Dorsolateral prefrontal cortex (tissue), 122 donors: ENCODE measurements at places on chromosomes 7 and 10. TPM values are rescaled to one million over a fixed set of nuclear protein-coding genes. Genes with fewer than 3 reads are reported as not detected.
A peak's percentile ranks its signal among the peaks of the same experiment; 100 is the strongest.

GPR22 gene
- total RNA-seq: 36.7 TPM

DNA sequence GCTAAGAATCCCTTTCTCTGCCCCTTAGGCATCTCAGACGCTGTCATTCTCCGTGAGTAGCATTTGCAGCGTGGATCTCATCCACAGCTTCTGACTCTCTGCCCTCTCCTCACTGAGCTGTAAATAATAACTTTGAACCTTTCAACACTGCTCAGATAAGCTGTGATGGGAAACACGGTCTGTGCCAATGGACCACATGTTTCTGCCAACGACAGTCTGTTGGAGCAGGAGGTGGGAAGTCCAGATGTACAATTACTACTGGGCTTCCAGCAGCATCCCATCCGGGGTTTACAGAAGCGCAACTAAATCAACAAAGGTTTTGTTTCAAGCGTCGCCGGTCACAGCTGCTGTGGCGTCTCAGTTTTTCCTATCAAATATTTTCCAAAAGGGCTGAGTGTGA, 1110.6 kb downstream of the TYW1 start:
- no peak for DNase-seq

TCAF2 gene
- total RNA-seq: 3.2 TPM

DNA sequence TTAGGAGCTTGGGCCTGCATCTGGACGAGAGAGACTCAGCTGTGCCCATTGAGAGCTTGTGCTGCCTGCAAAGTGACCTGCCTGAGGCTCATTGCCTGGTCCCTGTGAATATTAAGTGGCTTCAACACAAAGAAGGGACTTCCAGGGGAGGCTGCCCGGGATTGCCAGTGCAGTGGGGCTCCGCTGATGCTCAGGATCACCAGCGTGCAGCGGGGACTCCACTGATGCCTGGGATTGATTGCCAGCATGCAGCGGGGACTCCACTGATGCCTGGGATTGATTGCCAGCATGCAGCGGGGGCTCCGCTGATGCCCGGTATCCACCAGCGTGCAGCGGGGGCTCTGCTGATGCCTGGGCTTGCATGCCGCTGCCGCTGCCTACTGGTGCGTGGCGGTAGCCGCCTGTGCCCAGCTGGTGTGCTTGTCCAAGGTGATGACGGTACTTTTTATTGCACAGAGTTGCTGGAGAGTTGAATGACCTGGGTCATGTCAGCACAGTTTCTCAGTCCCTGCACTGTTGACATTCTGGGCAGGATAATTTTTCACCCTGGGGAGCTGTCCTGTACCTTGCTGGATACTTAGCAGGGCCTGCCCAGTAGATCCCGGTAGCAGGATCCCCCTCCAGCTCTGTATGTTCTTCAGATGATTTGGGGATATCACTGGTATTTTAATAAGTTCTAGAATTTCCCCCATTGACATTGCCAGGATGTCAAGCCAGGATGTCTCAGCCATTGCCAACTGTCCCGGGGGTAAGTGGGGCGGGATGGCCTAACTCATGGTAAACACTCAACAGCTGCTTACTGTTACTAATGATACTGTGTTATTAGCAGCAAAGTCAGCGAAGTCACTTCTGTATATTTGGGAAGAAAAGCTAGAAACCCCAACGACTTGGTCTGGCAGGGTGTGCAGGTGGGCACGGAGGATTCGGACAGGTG, 13.0 kb downstream of the DOCK1 start:
- peak; percentile 40 for DNase-seq

GRCh38 chr7:111080495-111081105, 10.3 kb upstream of the LRRN3 start:
- DNase-seq: no peak

CPXM2 gene
- total RNA-seq: 2.8 TPM
